ENCODE measurements at places on chromosomes 16 and 17. TPM values are rescaled to one million over a fixed set of nuclear protein-coding genes. Genes with fewer than 3 reads are reported as not detected.
A peak's percentile ranks its signal among the peaks of the same experiment; 100 is the strongest.

- no peaks in the 10 kb centered on the region for H3K27me3 ChIP-seq
- no peak for DNase-seq
Observed at GRCh38 chr16:81238296-81239011, at the start of gene BCO1. Gene BCO1 (plus strand): TSS chr16:81238689. CDS start chr16:81238909, 220 bp downstream.

DNA sequence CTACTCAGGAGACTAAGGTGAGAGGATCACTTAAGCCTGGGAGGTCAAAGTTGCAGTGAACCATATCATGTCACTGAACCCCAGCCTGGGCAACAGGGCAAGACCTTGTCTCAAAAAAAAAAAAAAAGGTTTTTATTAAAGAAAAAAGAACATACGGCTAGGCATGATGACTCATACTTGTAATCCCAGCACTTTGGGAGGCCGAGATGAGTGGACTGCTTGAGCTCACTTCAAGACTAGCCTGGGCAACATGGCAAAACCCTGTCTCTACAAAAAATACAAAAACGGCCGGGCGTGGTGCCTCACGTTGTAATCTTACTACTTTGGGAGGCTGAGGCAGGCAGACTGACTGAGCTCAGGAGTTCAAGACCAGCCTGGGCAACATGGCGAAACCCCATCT, 38.4 kb downstream of the RANBP10 start:
- H3K27me3 ChIP-seq, result peaks cover 98% of the 10 kb centered on the region
- peak; percentile 66 for DNase-seq
- H3K36me3 ChIP-seq, result no peaks in the 10 kb centered on the region
- no peak overlapping the region for H3K27ac ChIP-seq
- H3K4me1 ChIP-seq, result no peaks in the 10 kb centered on the region

C17orf50 gene
- 0.74 TPM for total RNA-seq

DNA sequence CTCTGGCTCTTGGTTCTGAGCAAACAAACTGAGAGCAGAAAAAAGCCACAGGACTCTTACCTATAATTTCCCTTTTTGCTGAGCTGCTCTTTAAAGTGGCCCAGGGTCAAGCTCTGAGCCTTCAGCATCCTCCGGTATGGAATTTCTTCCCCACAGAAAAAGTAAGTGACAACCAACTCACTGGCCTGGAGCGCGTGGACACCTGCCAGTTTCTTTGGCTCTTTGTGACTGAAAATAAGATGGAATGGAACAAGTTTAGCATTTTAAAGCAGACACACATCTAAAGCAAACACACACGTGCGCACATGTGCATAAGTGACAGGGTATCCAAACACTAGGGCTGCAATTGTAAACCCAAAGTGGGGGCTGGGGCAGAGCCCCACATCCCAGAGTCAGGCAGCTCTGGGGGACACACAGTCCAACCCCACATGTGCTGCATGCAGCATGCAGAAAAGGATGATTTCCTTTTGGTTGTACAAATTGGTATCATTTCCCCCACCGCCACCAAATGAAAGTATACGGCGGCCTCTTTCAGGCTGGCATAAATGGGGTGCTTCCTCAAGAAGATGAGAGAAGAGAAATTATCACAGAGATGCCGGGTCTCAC, 27.5 kb downstream of the AXIN2 start:
- peaks cover 27% of the 10 kb centered on the region for H3K4me1 ChIP-seq
- H3K4me3 ChIP-seq, result no peak overlapping the region
- no peak overlapping the region for H3K27ac ChIP-seq
- no peaks in the 10 kb centered on the region for H3K27me3 ChIP-seq
- peaks cover 60% of the 10 kb centered on the region for H3K36me3 ChIP-seq

- H3K27ac ChIP-seq, result no peak overlapping the region
- H3K27me3 ChIP-seq, result no peaks in the 10 kb centered on the region
- H3K36me3 ChIP-seq, result no peaks in the 10 kb centered on the region
- no peaks in the 10 kb centered on the region for H3K4me1 ChIP-seq
- no peak overlapping the region for H3K4me3 ChIP-seq
Observed at GRCh38 chr16:85832570-85833218, 33.2 kb downstream of the COX4I1 start.

LGALS9 gene
- total RNA-seq, result 1.3 TPM

GRCh38 chr17:49850772-49851386, 3.0 kb upstream of the TAC4 start:
- H3K27ac ChIP-seq, result no peak overlapping the region
- H3K36me3 ChIP-seq, result no peaks in the 10 kb centered on the region
- peaks cover 2% of the 10 kb centered on the region for H3K4me1 ChIP-seq
- H3K4me3 ChIP-seq, result peak overlapping the region; percentile 35
- DNase-seq, result peak; percentile 37
- peaks cover 20% of the 10 kb centered on the region for H3K27me3 ChIP-seq

- no peaks in the 10 kb centered on the region for H3K27me3 ChIP-seq
- no peaks in the 10 kb centered on the region for H3K36me3 ChIP-seq
- DNase-seq, result no peak
- no peak overlapping the region for H3K27ac ChIP-seq
- no peak overlapping the region for H3K4me3 ChIP-seq
Observed at GRCh38 chr16:20326321-20326720, 992 bp downstream of the GP2 start.

GRCh38 chr16:89826531-89827382, 1.5 kb upstream of the SPIRE2 start:
- no peak overlapping the region for H3K27ac ChIP-seq
- no peak overlapping the region for H3K4me3 ChIP-seq
- H3K4me1 ChIP-seq, result peaks cover 10% of the 10 kb centered on the region

SULT1A4 gene
- 7.0 TPM for total RNA-seq

- no peak overlapping the region for H3K27ac ChIP-seq
- H3K36me3 ChIP-seq, result no peaks in the 10 kb centered on the region
- H3K4me1 ChIP-seq, result no peaks in the 10 kb centered on the region
- H3K27me3 ChIP-seq, result no peaks in the 10 kb centered on the region
- H3K4me3 ChIP-seq, result no peak overlapping the region
Observed at GRCh38 chr17:72529386-72529785, 408.6 kb downstream of the SOX9 start.

- no peak for DNase-seq
- H3K4me3 ChIP-seq, result no peak overlapping the region
- no peaks in the 10 kb centered on the region for H3K27me3 ChIP-seq
- H3K36me3 ChIP-seq, result no peaks in the 10 kb centered on the region
- no peak overlapping the region for H3K27ac ChIP-seq
- H3K4me1 ChIP-seq, result no peaks in the 10 kb centered on the region
Observed at GRCh38 chr17:29344201-29344856, 45.8 kb upstream of the TAOK1 start.

- H3K4me3 ChIP-seq, result no peak overlapping the region
- no peak for DNase-seq
- H3K36me3 ChIP-seq, result no peaks in the 10 kb centered on the region
Observed at GRCh38 chr17:8832711-8833352, 33.7 kb upstream of the MFSD6L start.

CHST4 gene
- total RNA-seq, result not detected

GRCh38 chr16:78399384-78399783, 299.9 kb downstream of the WWOX start:
- no peak overlapping the region for H3K27ac ChIP-seq
- H3K4me1 ChIP-seq, result no peaks in the 10 kb centered on the region
- no peaks in the 10 kb centered on the region for H3K27me3 ChIP-seq
- no peaks in the 10 kb centered on the region for H3K36me3 ChIP-seq
- DNase-seq, result no peak

ABCA3 gene
- 14.5 TPM for total RNA-seq

- no peak overlapping the region for H3K27ac ChIP-seq
- peaks cover 23% of the 10 kb centered on the region for H3K4me1 ChIP-seq
- DNase-seq, result no peak
- H3K36me3 ChIP-seq, result no peaks in the 10 kb centered on the region
- H3K27me3 ChIP-seq, result no peaks in the 10 kb centered on the region
Observed at GRCh38 chr17:4840893-4841242, 7.7 kb downstream of the MINK1 start.
